HAP-1 (cell line): ENCODE measurements at places on chromosomes 6 and 20.

GRCh38 chr6:66568271-66568670, 861.2 kb upstream of the EYS start:
- peak; percentile 21 for DNase-seq

DNA sequence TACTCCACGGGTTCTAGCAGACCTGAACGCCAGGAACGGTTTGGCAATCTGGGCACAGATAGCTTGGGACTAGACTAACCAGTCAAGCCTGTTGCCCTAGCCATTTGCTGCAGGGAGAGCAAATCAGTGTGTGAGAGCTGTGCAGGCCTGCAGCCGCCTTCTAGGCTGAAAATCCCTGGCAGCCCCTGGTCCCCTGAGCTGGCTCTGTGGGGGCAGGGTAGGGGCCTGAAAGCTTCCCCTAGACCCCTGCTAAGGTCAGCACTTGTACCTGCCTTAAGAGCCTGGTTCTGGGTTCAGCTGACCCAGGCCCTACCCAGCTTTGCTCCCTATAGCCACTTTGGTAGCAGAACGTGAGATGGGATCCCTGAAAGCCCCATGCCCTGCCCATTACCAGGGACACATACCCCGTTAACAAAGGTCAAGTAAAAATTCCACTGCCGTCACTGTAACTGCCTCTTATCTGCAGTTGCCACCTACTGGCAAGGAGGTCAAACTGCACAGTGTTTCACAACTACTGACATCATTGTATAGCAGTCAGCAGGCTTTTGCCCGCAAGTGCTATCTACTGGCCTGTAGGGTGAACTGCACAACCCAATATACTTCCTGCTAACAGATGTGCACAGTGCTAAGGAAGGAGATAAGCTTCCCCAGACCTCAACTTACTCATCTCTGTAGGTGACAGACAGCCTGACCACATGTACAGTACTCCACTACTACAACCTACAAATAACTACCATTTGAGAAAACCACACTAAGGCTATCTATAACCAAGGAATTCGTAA, 95.1 kb upstream of the OLIG3 start:
- DNase-seq = peak; percentile 55

DNA sequence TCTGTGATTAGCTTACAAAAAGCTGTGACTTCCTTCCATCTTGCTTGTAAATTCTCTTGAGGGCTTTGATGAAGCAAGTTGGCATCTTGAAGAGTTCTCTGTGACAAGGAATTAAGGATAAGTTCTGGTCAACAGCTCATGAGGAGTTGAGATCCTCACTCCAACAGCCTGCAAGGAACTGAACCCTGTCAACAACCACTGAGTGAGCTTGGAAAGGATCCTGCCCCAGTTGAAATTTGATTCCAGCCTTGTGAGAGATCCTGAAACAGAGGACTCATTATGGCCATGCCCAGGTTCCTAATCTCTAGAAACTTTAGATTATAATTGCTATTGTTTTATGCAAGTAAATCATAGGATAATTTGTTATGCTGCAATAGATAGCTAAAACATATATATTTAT, 133.7 kb downstream of the PTCHD4 start:
- no peak for DNase-seq

GRCh38 chr6:96939007-96939805, 14.7 kb downstream of the KLHL32 start:
- no peak for DNase-seq

DNA sequence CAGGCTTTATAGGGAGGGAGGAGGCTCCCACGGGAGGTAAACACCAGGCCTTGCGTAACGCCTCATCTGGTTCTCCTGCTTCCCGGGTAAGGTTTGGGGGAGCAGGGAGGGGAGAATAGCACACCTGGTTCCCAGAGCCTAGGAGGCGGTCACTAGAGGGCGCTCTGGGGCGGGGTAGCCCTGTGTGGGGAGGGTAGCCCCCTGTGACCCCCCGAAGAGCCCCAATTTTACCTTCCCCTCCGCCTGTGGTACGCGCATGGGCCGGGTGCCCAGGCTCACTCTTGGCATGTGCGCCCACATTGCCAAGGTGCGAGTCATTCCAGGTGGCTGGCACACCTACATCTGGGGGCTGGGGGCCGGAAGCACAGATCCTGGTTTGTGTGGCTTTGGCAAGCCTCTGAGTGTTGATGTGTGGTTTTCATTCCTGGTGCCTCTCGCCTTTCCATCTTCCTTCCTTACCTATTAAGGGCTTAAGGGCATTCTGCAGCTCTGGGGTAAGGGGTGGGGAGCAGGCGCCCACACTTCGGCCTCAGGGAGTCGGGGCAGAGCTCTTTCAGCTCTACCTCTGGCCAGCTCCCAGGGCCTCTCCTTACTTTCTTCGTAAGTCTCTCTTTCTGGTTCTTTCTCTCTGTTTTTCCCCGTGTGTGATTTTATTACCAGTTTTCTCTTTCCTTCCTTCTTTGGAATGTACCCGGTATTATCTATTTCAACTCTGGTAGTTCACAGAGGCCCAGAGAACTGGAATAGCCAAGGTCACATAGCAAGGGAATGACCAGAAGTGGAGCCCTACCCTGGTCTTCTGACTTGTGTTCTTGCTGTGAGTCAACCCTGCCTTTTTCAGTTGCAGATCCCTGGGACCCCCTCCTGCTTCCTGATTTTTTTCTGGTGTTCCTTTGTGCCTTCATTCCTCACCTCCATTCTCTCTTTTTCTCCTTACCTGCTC, 492 bp upstream of the RNF39 start:
- no peak for DNase-seq

- no peak for DNase-seq
Measured at GRCh38 chr6:107620732-107621131, 130.8 kb downstream of the SOBP start.

DNA sequence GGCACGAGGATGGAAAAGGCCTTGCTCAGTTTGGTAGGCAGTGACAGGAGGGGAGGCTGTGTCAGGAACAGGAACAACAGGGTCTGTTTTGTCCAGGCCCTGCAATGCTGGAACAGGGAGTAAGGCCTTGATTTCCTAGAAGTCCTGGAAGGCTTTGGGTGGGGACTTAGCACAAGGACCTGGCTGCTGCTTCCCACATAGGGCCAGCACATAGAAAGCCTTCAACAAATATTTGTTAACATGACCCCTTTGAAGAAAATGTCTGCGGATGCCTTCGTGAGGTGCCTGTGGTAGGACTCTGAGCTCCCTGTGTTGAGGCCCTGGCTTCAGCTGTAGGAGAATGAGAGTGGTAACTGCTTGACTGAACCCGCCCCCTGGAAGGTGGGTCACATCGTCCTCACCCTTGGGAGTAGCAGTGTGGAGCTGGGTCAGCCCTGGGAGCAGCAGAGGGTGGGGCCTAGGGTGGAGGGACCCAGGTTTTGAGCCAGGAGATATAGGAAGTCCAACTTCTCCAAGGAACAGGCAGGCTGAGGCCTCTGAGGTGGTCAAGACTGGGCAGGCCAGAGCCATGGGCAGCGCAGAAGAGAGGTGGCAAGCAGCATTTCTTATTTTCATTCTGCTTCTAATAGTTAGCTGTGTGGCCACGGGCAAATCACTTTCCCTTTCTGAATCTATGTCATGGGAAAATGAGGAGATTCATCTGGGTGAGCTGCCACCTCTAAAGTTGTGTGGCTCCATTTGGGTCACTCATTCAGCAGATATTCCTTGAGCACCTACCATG, 50.0 kb downstream of the CNBD2 start:
- DNase-seq = no peak

GRCh38 chr20:18831830-18832499, 18.4 kb downstream of the SCP2D1 start:
- DNase-seq = no peak

DNA sequence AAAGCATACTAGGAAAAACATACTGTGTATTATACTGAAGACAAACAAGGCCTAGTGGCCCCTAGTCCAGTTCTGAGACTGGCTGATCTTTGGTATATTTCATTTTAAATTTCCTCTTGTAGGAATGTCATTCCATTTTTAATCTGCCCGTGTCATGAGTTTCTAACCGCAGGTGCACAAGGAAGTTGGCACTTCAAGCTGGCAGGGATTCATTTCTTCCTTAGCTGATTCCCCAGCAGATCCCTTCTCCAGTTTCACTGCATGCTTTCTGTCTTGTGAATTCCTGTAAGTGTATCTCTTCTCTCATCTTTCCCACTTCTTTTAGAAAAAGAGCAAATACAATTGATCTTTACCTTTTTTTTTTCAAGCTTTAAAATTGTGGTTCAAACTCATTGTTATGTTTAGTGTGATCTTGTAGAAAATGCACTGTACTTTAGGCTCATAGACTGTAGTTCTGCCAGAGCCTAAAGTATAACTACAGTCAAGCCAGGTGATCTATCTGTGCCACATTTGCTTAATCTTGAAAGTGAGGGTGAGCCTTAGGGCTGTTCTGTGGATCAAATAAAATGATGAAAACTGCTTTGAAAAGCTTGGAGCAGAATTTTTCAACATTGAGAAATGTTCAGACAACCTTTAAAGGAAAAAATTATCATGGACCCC, 37.0 kb downstream of the RNF217 start:
- DNase-seq = no peak

DNA sequence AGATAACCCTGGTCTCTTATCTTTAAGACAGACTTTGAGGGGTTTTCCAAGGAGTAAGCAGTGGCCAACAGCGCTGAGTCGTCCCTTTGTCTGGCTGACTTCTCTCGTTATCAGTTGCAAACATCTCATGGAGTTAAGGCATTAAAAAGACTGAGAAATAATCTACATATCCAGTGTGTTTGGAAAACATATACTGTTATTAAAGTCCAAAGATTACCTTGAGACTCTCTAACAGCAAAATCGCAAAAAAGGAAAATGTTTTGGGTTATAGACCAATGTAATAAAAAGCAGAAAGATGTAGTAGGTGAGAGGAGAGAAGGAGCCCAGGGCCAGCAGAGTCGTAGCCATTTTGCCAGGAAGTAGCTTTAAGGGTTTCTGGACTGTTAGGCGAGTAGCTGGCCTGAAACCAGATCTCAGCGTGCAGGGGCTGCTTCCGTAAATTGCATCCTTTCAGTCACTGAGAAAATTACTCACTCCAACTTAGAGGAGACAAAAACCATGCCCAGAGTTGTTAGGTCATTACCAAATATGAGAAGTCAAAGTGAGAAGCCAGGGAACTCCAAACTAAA, 24.6 kb downstream of the MYLK4 start:
- no peak for DNase-seq
